Pancreas (tissue), 10 donors: ENCODE measurements at places on chromosomes 13 and 19. TPM values are rescaled to one million over a fixed set of nuclear protein-coding genes. Genes with fewer than 3 reads are reported as not detected.
A peak's percentile ranks its signal among the peaks of the same experiment; 100 is the strongest.

DNA sequence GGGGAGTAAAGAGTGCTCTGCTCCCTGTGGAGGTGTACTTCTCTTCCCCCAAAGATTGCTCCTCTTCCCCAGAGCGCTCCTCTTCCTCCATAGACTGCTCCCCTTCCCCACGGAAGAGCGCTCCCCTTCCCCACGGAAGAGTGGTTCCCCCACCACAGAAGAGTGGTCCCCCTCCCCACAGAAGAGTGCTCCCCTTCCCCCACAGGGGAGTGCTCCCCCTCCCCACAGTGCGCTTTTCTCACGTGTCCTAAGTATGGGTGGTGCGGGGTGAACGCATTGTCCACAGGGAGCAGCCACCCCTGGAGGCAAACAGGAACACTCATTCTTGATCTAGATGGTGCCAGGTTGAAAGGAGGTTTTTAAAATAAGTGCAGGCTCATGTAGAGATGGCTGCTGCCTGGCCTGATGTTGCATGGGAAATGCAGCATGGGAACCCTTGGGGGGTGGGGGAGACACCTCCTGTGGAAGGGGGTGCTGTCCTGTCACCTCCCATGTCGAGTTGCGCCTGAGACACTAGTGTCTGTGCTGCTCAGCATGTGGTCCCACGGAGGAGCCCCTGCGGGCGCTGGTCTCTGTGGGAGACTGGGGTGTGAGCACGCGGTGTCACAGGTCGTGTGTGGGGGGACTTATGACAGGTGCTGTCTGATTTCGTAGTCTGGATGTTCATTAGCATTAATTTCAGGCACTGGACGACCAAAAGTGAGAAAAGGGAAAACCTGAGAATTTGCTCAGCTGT is 52.2 kb downstream of the ATP11A start:
- H3K27me3 ChIP-seq = no peaks in the 10 kb centered on the region
- no peaks in the 10 kb centered on the region for H3K36me3 ChIP-seq
- no peaks in the 10 kb centered on the region for H3K4me1 ChIP-seq

Gene ACP5
- 11.4 TPM for polyA plus RNA-seq

- no peaks in the 10 kb centered on the region for H3K36me3 ChIP-seq
- peak; percentile 26 for DNase-seq
- H3K27ac ChIP-seq = no peak overlapping the region
- H3K27me3 ChIP-seq = peaks cover 24% of the 10 kb centered on the region
- no peak overlapping the region for H3K4me3 ChIP-seq
These were observed 6.9 kb downstream of the KANK3 start for GRCh38 chr19:8336072-8336569.

Gene TSSK6
- 2.5 TPM for polyA plus RNA-seq

- no peaks in the 10 kb centered on the region for H3K4me1 ChIP-seq
- H3K36me3 ChIP-seq = no peaks in the 10 kb centered on the region
- no peaks in the 10 kb centered on the region for H3K27me3 ChIP-seq
- no peak for DNase-seq
- H3K4me3 ChIP-seq = no peak overlapping the region
These were observed 16.8 kb downstream of the TEX29 start for GRCh38 chr13:111337206-111337605.

Gene SPACA4
- polyA plus RNA-seq = not detected

Gene DIAPH3
- polyA plus RNA-seq = 0.42 TPM

- no peak overlapping the region for H3K27ac ChIP-seq
- no peaks in the 10 kb centered on the region for H3K4me1 ChIP-seq
- no peak overlapping the region for H3K4me3 ChIP-seq
These were observed 24.9 kb downstream of the SIGLEC7 start for GRCh38 chr19:51166846-51167490.

DNA sequence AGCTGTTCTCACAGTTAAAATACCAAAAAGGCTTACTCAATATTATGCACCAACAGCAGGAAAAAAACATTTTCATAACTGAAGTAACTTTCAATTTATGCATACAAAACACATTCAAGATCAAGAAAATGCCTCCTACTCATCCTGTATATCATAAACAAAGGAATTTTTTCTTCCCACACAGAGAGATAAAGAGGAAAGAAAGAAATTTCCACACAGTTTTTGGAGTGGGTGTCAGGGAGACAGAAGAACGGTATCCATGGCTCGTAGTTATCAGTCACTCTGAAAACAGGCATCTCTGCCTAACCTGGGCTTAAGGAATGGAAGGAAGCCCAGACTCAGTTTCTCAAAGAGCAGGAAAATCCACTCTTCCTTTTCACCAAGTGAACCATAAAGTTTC is 92.4 kb upstream of the SIAH3 start:
- no peak overlapping the region for H3K4me3 ChIP-seq
- H3K27ac ChIP-seq = no peak overlapping the region
- DNase-seq = no peak
- H3K36me3 ChIP-seq = no peaks in the 10 kb centered on the region
- H3K27me3 ChIP-seq = no peaks in the 10 kb centered on the region

DNA sequence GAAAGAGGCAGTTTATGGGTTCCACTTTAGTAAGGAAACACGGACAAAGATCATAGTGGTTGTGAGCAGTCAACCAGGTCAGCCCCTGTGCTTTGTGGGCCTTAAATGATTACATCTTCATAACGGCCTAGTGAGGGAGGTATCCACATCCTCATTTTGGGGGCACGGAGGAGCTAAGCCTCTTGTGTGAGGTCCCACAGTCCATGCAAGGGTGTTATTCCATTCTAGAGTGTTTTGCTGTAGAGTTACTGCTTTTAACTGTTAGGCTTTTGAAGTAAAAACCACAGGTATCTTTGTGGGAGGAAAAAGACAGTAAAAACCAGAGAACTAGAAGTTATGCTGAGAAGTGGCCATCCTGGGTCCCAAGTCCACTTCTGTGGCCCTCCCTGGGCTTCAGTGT is 4.0 kb downstream of the NOP53 start:
- H3K4me3 ChIP-seq = no peak overlapping the region
- no peak overlapping the region for H3K27ac ChIP-seq
- peaks cover 36% of the 10 kb centered on the region for H3K36me3 ChIP-seq
- H3K27me3 ChIP-seq = no peaks in the 10 kb centered on the region

DNA sequence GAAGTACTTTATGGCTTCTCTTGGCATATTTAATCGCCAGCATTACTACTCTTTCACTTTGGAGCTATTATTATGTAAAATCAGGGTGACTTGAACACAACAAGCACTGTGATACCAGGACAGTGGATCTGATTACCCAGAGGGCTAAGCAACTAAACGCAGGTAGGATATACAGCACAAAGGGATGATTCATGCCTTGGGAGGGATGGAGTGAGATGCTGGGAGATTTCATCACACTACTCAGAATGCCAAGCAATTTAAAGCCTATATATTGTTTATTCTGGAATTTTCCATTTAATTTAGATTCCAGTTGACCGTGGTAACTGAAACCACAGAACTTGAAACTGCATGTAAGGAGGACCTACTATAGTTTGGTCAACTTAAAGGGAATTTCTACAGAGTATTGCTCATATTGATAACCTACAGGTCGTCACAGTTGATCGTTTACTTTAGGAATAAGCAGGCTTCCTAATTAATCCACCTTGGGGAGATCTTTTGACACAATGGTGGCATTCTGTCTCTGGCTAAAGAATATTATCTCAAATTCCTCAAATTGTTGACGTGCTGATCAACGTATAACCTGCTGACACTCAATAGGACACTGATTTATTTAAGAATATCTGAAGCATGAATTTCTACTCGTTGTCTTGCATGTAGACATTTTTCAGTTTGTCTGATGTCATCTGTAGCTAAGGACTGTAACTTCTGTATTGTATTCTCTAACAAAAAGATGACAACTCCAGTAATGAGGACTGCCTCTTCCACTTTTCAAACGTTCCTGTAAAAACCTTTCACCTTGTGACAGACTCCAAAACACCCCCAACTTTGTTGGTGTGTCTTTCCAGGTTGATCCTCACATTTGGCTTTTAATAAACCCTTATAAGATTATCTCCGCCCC is 254.2 kb downstream of the GPC5 start:
- DNase-seq = no peak
- H3K4me3 ChIP-seq = no peak overlapping the region
- H3K4me1 ChIP-seq = no peaks in the 10 kb centered on the region
- no peak overlapping the region for H3K27ac ChIP-seq

- H3K36me3 ChIP-seq = peaks cover 8% of the 10 kb centered on the region
- DNase-seq = no peak
- H3K4me1 ChIP-seq = no peaks in the 10 kb centered on the region
- H3K4me3 ChIP-seq = no peak overlapping the region
- no peak overlapping the region for H3K27ac ChIP-seq
These were observed 26.9 kb downstream of the DPF1 start for GRCh38 chr19:38196948-38197656.

- DNase-seq = peak; percentile 24
- no peaks in the 10 kb centered on the region for H3K4me1 ChIP-seq
- no peak overlapping the region for H3K27ac ChIP-seq
- no peak overlapping the region for H3K4me3 ChIP-seq
- no peaks in the 10 kb centered on the region for H3K27me3 ChIP-seq
These were observed 674.1 kb downstream of the SLITRK5 start for GRCh38 chr13:88345171-88345847.

- no peaks in the 10 kb centered on the region for H3K27me3 ChIP-seq
- no peaks in the 10 kb centered on the region for H3K36me3 ChIP-seq
- H3K27ac ChIP-seq = no peak overlapping the region
- H3K4me3 ChIP-seq = no peak overlapping the region
These were observed 4.7 kb downstream of the PCID2 start for GRCh38 chr13:113203507-113204377.

Gene PSG1
- not detected for polyA plus RNA-seq

Gene ZNF540
- 3.1 TPM for polyA plus RNA-seq

Gene MBOAT7
- polyA plus RNA-seq = 32.6 TPM

Gene LGALS4
- 135 TPM for polyA plus RNA-seq

Gene IGLON5
- polyA plus RNA-seq = 0.07 TPM

GRCh38 chr19:40155749-40156265 is 35.4 kb upstream of the MAP3K10 start:
- no peak overlapping the region for H3K27ac ChIP-seq
- DNase-seq = no peak
- H3K36me3 ChIP-seq = no peaks in the 10 kb centered on the region
- H3K27me3 ChIP-seq = no peaks in the 10 kb centered on the region
- no peaks in the 10 kb centered on the region for H3K4me1 ChIP-seq

- H3K4me1 ChIP-seq = peaks cover 3% of the 10 kb centered on the region
- H3K27me3 ChIP-seq = no peaks in the 10 kb centered on the region
- no peak overlapping the region for H3K27ac ChIP-seq
- DNase-seq = no peak
- H3K36me3 ChIP-seq = no peaks in the 10 kb centered on the region
These were observed 3.6 kb upstream of the RPS15 start for GRCh38 chr19:1434577-1435060.

Gene PRRG2
- 15.9 TPM for polyA plus RNA-seq

DNA sequence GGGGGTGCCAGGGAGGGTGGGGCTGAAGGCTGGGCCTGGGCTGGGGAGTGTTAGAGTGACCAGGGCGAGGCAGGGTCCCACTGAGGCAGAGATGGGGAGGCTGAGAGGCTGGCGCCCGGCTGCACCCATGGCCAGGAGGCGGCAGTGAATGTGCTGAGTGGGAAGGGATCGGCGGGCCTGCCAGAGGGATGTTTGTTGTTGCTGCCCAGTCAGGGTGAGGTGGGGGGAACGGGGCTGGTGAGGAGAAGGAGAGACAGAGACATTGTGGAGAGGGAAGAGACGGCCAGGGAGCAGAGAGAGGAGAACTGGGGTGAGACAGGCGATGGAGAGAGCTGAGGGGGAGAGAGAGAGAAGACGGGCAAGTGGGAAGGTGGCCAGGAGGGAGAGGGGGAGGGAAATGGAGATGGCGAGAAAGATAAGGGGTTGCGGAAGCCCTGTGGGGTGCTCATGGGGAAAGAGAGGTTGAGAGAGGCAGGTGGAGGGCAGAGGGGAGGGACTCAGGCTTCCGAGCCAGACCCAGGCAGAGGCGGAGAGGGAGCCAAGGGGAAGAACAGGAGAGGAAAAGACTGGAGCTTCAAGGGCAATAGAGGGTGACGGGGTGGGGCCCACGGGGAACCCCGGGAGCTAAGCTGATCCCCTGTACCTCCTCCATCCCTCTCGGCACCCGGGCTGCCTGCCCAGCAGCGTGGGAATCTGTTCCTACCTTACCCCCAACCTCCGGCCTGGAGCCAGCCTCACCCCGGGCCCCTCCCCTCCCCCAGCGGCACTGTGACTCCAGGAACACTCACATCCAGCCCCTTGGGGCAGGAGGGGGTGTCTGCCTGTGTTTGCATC is 690 bp upstream of the B3GNT8 start:
- peaks cover 16% of the 10 kb centered on the region for H3K36me3 ChIP-seq
- peak; percentile 48 for DNase-seq
- H3K4me1 ChIP-seq = no peaks in the 10 kb centered on the region
- H3K27ac ChIP-seq = peak overlapping the region; percentile 60
- H3K4me3 ChIP-seq = no peak overlapping the region

Gene CYSLTR2
- polyA plus RNA-seq = 0.31 TPM

Gene RASIP1
- polyA plus RNA-seq = 16.2 TPM

DNA sequence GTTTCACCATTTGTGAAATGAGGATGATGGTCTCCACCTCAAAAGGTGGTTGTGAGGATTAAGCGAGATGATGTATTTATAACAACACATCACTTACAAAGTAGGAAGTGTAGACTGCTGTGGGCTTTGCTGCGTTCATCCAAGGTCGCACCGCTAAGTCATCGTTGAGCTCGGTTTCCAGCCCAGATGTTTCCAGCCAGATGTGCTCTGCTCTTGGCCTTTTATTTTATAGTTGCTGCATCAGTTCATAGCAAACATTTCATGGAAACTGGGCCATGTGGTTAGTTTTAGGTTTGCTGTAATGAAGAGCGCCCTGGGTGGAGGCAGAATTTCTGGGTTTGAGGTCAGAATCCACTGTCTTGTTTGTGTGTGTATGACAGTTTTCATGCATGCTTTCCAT is 76.5 kb upstream of the RNF113B start:
- H3K4me1 ChIP-seq = peaks cover 7% of the 10 kb centered on the region
- H3K27me3 ChIP-seq = no peaks in the 10 kb centered on the region
- no peak overlapping the region for H3K27ac ChIP-seq
- no peaks in the 10 kb centered on the region for H3K36me3 ChIP-seq
- H3K4me3 ChIP-seq = no peak overlapping the region

Gene CGB1
- not detected for polyA plus RNA-seq

DNA sequence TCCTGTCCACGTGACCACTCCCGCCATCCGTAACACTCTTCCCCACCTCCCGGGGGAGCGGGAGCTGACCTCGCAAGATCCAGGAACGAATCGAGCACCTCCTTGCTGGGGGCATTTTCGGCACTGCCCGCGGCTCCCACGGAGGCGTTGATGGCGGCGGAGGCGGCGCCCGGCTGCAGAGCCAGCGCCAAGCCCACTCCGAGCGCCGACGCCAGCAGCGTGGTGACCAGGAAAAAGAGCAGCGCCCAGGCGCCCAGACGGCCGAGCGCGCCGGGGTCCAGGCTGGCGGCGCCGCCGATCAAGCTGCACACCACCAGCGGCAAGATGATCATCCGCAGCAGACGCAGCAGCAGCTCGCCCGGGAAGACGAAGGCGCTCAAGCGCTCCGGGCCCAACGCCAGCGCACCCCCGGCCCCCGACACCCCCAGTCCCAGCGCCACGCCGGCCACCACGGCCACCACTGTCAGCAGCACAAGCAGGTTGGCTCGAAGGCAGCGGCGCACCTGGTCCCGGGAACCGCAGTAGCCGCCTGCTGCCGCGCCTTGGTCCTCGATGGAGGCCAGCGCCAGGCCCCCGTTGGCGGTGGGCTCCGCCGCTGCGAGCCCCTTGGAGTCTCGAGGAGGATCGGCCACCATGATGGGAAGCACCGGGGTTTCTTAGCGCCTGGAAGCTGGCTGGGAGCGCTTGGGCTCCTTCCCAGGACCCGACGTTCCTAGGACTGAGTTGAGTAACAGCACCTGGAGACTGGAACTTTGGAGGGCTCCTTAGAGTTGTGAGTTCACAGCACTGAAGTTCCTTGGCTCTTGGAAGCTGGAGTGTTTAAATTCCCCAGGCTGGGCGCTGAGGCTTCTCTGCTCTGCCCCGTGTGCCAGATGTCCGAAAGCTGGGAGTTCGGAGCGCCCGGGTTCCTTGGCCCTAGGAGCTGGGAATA is 798 bp downstream of the SLC1A5 start:
- peak; percentile 87 for DNase-seq
- peak overlapping the region; percentile 51 for H3K4me3 ChIP-seq
- H3K4me1 ChIP-seq = peaks cover 3% of the 10 kb centered on the region
- peak overlapping the region; percentile 71 for H3K27ac ChIP-seq
